ENCODE measurements at places on chromosomes 16 and 17.

- DNase-seq = peak; percentile 25
These were observed 35.7 kb upstream of the DHRS7B start for GRCh38 chr17:21090902-21091618.

GRCh38 chr16:72201387-72201786 lies 29.4 kb upstream of the PMFBP1 start:
- DNase-seq = no peak

GRCh38 chr17:72600934-72601333 lies 480.1 kb downstream of the SOX9 start:
- DNase-seq = no peak

DNA sequence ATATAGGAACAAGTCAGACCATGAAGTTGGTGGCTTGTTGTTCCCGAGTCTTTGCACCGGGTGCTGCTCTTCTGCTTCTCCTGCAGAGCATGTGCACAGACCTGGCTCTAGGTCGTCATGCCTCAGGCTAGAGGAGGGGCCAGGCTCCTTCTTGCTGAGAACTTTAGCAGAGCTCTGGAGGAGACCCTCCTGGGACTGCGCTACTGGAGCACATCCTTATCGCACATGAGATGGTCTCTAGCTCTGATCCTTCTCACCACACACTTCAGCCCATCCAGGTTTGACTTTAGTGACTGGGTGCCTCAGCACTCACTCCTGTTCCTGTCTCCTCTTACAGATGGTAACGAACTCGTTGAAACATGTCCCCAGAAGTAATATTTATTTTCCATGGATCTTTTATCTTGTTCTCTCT lies 14.9 kb downstream of the FOXK2 start:
- DNase-seq = no peak

GRCh38 chr16:12160815-12161550 lies 184.4 kb downstream of the SNX29 start:
- no peak for DNase-seq

GRCh38 chr17:28975646-28976045 lies 24.3 kb upstream of the PHF12 start:
- no peak for DNase-seq

GRCh38 chr17:50538549-50539410 lies 6.2 kb downstream of the EPN3 start:
- DNase-seq = no peak

GRCh38 chr17:34347063-34347462 lies 9.2 kb upstream of the CCL13 start:
- DNase-seq = peak; percentile 58

DNA sequence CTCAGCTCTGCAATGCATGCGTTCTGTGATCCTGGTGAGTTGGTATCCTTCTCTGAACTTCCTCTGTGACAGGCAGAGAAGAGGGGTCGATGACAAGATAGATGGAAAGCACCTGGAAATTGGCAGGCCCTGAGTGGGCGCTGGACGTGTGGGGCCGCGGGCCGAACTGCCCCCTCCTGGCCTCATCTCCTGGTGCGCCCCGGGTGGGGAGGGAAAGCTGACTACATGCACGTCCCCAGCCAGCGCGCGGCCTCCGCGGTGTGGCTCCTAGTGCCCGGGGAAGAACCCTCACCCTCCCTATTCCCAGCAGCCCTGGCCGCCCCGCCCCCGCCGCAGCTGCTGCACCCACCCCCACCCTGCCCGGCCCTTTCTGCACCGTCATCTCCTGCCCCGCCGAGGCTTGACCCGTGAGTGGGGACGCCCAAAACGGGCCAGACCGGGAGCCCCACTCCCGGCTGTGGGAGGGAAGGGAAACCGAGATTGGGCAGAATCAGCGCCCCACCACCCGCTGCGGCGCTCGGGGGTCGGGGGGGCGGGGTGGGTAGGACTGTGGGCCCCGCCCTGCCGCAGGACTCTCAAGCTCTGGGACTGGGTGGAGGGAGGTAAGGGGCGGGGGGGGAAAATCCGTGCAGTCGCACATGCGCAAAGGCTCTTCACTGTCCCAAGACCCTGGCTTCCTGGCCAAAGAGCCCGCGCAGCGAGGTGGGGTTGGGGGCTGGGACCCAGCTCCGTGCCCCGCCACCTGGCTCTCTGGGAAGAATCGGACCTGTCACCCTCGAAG lies at the start of gene NOL3:
TSS of gene NOL3 (plus strand) at position 371 of the 781 bp plus-strand sequence.
- DNase-seq = peak; percentile 94

- peak; percentile 15 for DNase-seq
These were observed 49.2 kb upstream of the CBFA2T3 start for GRCh38 chr16:89026121-89026612.

- DNase-seq = peak; percentile 81
These were observed 1.3 kb downstream of the SLC43A2 start for GRCh38 chr17:1627182-1627981.

GRCh38 chr17:36133602-36134236 lies 30.1 kb downstream of the CCL4 start:
- DNase-seq = peak; percentile 88

DNA sequence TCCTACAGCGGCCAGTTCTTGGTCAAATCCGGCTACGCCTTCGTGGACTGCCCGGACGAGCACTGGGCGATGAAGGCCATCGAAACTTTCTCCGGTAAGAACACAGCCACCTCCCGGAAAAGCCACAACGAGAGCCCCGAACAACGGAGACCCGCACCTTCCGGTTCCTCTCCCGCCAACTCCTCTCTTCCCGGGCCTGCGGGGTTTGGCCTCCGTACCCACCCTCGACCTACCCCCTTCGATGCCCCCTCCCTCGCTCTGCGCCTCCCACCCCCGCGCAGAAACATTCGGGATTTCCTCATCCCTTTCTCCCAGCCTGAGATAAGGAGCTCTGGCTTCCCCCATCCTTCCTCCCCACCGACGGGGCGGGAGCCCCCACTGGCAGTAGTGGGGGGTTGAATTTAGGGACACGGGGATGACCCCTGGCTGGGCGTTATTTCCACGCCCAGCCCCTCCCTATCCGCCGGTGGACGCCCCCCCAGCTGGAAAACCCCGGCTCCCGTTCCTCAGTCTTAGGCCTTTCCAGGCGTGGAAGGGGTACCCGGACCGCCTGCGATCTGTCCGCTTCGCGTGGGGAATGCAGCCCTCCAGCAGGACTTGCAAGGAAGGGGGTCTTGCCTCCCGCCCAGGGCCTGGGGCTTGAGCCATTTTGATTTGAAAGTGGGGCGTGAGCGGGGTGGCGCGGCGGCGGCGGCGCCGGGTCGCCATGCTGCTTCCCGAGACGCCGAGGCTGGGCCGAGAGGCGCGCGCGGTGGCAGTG lies 822 bp downstream of the IGF2BP1 start:
- no peak for DNase-seq

DNA sequence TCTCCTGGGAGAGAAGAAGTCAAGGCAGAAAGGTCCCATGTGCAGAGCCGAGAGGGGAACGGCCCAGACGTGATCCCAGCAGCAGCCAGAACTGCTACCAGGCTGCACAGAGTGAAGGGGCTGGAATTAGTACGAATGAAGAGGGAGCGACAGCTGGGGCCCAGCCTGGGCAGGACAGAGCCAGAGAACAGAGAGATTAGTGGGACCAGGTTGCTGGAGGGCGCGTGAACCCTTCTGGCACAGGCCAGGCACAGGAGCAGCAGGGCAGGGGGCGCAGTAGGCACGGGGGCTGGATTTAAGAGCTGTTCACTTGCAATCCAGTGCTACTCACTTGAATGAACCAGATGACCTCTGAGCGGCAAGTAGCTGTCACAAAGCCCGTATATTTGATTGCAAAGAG lies 66.9 kb downstream of the PLXDC1 start:
- DNase-seq = no peak

GRCh38 chr16:85449885-85450245 lies 163.3 kb upstream of the GSE1 start:
- DNase-seq = no peak

- DNase-seq = no peak
These were observed 44.5 kb downstream of the MEAK7 start for GRCh38 chr16:84459941-84460405.

GRCh38 chr17:63775420-63775819 lies 1.4 kb downstream of the DDX42 start:
- no peak for DNase-seq

GRCh38 chr17:19621697-19622096 lies 26.9 kb upstream of the ALDH3A2 start:
- no peak for DNase-seq

DNA sequence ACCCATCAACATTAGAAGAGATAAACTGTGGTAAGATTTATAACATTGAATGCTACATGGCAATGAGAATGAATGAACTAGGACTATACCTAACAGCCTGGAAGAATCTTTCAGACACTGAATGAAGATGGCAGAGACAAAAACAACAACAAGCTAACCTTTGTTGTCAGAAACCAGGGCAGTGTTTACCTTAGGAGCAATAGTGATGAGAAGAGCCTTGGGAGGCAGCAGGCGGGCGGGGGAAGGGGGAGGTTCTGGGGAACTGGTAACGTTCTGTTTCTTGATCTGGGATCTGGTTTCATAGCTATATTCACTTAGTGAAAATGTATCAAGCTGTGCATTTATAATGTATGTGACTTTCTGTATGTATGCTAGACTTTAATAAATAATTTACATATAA lies 139.0 kb upstream of the TNRC6C start:
- no peak for DNase-seq

GRCh38 chr17:10673312-10673711 lies 16.2 kb upstream of the MYH3 start:
- no peak for DNase-seq

DNA sequence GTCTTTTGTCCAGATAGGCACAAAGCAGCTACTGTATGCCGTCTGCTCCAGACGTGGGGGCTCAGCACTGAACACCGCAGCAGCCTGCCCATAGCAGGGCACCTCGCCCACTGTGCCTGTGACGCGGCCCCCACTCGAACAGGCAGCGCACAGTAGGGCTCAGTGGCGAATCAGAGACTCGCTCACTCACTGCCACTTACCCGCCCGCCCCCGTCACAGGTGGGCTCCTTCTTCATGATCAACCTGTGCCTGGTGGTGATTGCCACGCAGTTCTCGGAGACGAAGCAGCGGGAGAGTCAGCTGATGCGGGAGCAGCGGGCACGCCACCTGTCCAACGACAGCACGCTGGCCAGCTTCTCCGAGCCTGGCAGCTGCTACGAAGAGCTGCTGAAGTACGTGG lies 23.6 kb downstream of the TPSG1 start:
- no peak for DNase-seq

- no peak for DNase-seq
These were observed 4.9 kb downstream of the MYO15B start for GRCh38 chr17:75592348-75593020.

GRCh38 chr17:44804302-44805089 lies 25.6 kb downstream of the GJC1 start:
- DNase-seq = no peak

GRCh38 chr16:89741342-89742014 lies 20.1 kb downstream of the ZNF276 start:
- DNase-seq = no peak

- peak; percentile 76 for DNase-seq
These were observed 10.1 kb upstream of the CA4 start for GRCh38 chr17:60139438-60140285.

DNA sequence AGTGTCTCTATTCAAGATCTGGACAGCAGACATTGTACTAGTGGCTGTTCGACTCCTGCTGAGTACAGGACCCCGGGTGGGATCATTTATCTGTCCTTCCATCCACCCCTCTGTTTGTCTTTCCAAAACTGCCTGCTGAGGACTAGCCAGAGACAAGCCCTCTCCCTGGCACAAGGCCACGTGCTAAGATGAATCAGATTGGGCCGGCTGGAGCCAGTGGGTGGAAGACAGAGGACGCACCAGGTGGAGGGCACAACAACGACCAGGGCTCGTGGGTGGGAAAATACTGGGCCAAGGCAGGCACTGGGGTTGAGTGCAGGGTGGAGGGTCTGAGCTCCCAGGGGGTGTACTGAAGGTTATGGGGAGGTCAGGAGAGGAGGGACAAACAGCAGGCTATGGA lies 1.4 kb upstream of the CA7 start:
- DNase-seq = no peak

DNA sequence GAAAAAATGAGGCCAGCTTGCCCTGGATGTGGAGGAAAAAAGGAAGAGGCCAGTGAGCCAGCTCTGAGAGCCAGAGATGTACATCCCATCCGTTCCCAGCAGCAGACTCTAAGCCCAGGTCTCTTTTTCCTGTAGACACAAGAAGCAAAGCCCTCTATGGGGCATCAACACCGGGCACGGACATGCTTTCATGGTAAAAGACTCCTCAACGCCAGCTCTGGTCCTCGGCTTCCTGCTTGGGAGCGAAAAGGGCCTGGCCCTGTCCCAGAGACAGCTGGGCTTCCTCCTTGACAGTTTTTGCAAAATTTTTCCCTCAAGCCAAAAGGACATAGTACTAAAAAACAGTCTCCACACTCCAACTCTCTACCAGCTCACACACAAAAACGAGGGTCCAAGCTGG lies 27.1 kb downstream of the PELP1 start:
- no peak for DNase-seq

- no peak for DNase-seq
These were observed 286.5 kb upstream of the ERCC4 start for GRCh38 chr16:13633391-13633861.

GRCh38 chr17:38761612-38762011 lies 9.1 kb downstream of the PSMB3 start:
- no peak for DNase-seq

GRCh38 chr16:49972961-49973360 lies 52.1 kb upstream of the CNEP1R1 start:
- no peak for DNase-seq

- no peak for DNase-seq
These were observed 51.8 kb downstream of the RAI1 start for GRCh38 chr17:17732892-17733670.

DNA sequence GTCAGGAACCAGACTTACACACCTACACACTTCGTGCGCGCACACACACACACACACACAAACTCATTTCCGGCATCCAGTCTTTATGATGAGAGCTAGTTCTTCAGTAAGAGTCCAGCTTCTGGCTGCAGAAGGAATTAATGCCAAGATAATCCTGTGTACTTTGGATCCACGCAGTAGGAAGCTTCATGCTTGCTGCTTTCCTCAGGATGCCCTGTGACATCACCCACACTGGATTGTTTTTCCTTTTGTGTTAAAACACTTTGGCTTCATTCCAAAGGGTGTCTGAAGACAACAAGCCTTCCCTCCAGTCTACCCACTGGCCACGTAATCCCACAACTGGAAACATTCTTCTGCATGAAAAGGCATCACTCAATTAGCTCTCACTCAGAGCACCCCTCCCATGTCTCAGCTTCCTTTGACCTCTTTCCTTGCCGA lies 35.4 kb downstream of the KCNJ16 start:
- no peak for DNase-seq

- DNase-seq = peak; percentile 33
These were observed 16.9 kb upstream of the CCL22 start for GRCh38 chr16:57341441-57342303.

DNA sequence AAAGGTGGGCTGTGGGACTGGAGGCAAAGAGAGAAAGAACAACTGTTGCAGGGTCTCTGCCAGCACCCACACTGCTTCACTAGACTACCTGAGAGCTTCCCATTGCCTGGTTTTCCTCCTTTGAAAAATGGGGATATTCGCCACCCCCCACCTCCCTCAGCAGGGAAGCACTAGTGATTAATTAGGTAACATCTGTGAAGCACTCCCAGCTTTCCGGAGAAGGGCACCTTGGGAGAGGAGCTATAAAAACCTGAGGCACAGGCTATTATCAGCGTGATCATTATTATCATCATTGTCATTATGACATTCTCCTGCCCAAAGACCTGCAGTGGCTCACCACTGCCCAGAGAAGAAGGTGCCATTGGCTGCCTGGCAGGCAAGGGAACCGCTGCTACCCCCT lies 83.5 kb downstream of the XYLT1 start:
- no peak for DNase-seq

GRCh38 chr17:34371405-34372100 lies 8.5 kb upstream of the CCL1 start:
- peak; percentile 50 for DNase-seq
